ENCODE measurements at places on chromosomes 5 and 9.
A peak's percentile ranks its signal among the peaks of the same experiment; 100 is the strongest.

DNA sequence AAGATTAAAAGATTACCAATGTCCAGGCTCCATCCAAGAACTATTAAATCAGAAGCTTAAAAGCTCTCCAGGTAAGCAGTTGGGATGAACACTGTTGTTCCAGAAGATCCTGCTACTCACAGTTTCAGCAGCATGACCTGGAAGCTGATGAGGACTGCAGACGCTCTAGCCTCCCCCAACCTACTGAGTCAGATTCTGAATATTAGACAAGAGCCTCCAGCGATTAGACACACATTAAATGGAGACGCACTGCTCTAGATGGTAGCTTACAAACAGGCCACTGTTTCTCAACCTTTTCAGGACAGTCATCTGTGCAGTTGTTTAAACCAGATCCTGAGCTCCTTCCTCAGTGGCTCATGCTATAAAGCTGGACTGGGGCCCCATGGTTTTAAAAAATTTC is 54.3 kb downstream of the MTMR12 start:
- DNase-seq: no peak

DNA sequence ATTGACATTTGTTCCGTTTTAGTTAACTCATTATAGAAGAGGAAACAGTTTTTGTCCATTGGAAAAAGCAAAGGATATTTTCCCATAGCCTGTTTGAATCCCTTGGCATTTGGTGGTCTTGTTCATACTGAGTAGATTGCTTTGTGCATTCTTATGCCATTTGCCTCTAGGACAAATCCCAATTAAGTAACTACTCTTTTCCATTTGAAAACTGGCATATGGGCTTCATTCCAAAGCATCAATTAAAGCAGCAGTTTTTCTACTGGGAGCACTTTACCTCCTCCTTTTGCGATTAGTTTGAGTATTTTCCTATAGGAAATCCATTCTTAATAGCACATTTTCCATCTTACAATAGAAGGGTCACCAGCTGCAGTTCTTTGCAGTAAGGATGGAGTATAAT is 31.2 kb downstream of the GPR21 start:
- no peak for DNase-seq

DNA sequence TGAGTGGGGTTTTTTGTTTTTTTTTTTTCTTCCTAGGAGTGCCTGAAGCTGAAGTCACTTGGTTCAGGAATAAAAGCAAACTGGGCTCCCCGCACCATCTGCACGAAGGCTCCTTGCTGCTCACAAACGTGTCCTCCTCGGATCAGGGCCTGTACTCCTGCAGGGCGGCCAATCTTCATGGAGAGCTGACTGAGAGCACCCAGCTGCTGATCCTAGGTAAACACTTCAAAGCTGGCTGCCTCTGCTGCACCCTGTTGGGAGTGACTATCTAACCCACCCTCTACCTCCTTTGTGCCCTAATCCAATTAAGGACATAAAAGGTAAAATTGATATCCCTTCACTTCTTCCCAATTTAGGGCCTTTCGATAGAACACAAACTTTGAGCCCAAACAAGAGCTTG is 206.8 kb downstream of the SAXO1 start:
- no peak for DNase-seq

DNA sequence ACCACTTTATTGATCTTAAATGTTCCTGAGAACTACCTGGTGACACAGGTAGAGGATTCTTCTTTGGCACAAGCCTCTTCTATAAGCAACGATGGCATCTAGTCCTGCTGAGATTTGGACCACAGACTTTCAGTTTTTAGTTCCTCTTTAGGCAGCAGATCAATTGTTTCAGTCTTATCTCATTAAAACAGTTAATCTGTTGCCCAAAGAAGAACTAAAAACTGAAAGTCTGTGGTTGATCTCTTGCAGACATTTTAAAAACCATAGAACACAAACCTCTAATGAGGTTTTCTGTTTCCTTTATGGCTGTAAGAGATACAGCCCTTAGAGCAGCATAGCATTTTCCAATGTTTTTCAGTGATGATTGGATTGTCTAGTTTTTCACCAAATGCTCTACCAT is 480.9 kb downstream of the MTRR start:
- no peak for DNase-seq

DNA sequence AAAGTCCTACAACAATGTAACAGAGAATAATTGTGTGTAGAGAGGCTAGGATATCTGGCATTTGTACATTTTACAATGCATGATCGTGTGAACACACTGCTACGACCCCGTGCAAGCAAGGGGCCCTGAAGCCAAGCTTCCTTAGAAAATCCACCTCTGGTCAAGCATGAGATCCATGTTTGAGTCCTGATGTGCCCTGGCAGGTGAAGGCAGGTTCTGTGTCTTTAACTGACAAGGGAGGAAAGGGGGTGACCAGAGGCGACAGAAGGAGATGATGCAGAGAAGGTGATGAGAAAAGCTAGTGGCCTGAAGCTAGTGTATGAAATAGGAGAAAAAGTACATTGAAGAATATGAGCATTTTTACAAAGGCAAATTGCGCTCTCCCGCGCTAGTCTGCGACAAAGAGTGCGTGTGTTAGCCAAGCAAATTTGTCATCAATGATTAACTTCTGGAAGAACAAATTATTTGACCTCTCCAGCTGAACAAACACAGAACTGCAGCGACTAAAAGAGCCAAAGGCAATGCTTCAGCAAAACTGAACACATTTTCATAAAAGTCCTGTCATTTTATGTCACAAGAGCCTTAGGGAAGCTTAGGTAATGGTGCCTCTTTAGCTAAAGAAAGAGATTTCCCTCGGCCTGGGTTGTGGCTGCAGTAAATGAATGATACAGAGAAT is 101.7 kb upstream of the DAPK1 start:
- no peak for DNase-seq

- DNase-seq: no peak
Observed at GRCh38 chr9:130609163-130609562, 29.8 kb downstream of the FUBP3 start.

GRCh38 chr9:130994135-130995085 is 14.6 kb upstream of the LAMC3 start:
- no peak for DNase-seq

DNA sequence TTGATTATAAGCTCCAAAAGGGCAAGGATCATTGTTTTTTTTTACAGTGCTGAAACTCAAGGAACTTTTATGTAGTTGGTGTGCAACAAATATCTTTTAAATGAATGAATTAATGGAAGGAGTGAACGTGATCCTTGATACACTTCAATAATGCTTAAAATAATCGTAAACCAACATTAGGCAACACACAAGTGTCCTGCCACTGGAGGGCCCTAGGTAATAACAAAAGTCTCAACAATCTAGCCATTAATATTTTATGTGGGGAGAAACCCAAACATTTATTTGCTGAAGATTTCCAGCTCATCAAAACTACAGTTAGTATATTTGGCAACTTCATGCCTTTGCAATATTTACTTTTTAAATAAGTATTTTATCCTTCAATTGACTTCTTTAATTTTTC is 309.0 kb upstream of the FBXL7 start:
- DNase-seq: peak; percentile 44

DNA sequence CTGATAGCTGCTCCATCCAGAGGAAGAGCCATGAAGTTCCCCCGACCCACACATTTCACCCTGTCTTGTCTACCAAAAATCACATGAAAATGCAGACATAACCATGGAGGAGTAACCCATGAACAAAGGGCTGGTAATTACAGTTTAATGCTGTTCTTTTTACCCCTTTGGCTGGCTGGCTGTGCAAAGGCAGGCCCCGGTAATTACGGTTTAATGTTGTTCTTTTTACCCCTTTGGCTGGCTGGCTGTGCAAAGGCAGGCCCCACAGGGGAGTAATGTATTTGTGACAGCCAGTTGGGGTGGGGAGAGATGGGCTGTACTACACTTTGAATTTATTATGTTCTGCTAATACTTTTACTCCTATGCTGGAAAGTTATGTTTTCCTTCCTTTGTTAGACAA is 41.7 kb downstream of the PIK3R1 start:
- DNase-seq: no peak

DNA sequence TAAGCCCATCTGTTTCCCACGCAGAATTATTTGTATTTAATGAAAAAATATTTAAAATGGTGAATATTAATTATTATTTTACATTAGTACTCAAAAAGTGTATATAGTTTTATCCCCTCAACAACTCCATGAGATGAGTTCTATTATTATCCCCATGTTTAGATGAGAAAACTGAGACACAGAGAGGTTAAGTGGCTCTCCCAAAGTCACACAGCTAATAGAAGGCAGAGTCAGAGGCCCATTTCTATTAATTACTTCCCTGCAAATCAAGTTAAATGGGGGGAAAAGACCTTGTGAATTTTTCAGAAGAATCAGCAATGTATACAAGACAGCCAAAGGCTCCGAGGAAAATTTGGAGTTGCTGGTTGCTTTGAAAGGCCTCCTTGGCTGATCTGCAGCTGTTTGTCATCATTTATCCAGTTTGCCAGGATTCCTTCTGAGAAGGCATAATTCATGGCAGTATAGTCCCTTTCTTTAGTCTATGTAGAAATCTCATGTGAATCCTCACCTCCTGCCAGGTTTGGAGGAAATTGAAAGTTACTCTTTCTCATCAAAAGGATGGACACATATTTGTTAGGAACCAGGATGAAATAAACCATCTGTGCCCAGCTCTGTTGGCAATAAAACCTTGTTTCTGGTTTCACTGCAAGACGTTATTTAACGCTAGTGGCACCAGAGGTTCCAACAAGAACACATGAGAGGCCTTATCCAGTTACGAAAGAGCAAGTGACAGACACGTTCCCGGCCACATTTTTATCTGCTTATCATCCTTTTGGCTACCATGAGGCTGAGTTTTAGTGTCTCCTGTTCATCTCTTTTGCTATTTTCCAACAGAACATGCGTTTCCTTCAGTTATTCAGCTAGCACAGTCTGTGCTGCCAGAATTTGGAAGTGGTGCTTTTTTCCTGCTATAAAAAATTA is 621 bp downstream of the FYB1 start:
- no peak for DNase-seq

- DNase-seq: peak; percentile 58
Observed at GRCh38 chr5:38827525-38827924, 18.3 kb upstream of the OSMR start.

DNA sequence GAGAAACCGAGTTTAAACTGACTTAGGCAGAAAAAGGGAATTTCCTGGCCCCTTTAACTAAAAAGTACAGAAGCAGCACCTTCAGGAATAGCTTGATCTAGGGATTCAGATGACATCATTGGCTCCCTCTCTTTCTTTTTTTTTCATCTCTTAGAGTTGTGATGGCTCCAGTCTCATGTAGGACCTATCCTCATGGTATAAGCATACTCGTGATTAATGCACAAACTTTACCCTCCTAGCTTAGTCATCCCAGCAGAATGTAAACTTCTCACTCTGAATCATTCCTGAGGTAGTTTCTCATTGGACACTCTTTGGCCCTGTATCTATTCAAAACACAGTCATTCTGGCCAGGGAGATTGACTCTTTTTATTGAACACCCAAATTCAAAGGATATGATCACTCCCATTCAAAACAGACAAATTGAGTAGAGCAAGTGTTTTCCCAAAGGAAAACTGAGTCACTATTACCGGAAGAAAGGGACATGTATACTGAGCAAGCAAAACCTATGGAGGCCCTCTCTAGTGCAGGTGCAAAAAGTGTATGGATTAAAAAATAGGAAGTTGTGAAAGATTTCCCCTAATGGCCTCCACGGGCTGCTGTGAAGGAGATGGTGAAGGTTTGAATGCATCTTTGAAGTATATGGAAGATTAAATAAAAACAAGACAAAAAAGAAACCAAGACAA is 27.6 kb upstream of the SMIM23 start:
- DNase-seq: peak; percentile 93

GRCh38 chr5:11622785-11623184 is 281.5 kb downstream of the CTNND2 start:
- DNase-seq: no peak

GRCh38 chr5:13553896-13554295 is 390.6 kb downstream of the DNAH5 start:
- DNase-seq: no peak

GRCh38 chr5:131163276-131164119 is 1.6 kb downstream of the HINT1 start:
- DNase-seq: peak; percentile 59

DNA sequence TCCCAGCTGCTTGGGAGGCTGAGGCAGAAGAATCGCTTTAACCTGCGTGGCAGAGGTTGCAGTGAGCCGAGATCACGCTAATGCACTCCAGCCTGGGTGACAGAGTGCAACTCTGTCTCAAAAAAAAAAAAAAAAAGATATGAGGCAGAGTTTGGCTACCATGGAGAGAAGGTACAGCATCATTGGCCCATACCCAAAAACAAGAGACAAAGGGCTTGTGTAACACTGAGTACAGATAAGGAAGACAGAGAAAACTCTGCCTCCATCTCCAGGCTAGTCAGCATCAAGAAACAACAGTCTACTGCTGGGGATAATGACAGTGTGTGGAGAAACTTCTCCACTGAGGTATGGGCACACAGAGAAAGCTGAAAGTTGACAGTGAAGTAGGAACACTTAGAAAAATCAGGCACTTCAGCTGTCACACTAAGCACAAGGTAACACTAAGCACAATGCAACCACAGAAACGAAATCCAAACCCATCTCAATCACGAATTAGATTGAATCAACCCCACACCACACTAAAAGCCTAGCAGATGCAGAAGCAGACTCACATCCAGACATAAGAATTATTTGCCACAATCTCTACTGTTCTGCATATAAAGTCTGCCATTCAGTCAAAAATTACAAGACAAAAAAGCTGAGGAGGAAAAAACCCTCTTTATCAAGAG is 10.5 kb downstream of the PJA2 start:
- peak; percentile 74 for DNase-seq

DNA sequence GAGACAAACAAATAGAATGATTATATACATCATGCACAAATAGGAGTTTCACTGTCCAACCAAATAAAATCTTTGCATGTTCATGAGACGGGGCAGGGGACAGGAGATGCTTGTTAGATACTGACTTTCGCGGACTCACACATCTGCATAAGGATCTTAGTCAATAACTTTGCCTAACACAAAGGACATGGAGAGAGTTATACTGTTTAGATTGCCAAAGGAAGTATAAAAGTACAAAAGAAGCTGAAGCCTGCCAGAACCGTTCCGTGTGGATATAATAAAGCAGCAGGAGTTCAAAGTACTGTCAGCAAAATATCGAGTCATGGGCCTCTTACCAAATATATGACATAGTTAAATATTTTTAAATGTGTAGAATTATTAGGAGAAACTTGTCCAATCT is 1148.4 kb downstream of the EFNA5 start:
- DNase-seq: peak; percentile 57

GRCh38 chr5:132499440-132500243 is 9.1 kb upstream of the IRF1 start:
- DNase-seq: no peak

- DNase-seq: peak; percentile 45
Observed at GRCh38 chr5:142779163-142779840, 9.1 kb downstream of the ARHGAP26 start.
